ENCODE measurements at places on chromosomes 2 and 18.

DNA sequence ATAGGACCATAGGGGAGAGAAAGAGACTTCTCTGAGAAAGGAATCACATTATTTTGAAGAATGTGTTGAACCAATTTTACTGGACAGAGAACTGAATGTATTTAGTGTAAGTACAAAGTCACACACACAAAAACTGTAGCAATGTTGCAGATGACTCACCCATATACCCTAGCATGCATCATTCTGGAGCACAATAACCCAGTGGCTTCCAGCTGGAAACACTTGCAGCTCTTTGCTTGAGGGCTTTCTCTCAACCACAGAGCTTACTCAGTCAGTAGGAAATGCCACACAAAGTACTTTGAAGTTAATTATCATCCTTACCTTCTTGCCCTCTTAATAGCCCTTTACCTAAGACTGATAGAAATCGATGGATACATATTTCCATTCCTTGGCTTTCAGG is 760.0 kb upstream of the FSHR start:
- DNase-seq, result peak; percentile 46

DNA sequence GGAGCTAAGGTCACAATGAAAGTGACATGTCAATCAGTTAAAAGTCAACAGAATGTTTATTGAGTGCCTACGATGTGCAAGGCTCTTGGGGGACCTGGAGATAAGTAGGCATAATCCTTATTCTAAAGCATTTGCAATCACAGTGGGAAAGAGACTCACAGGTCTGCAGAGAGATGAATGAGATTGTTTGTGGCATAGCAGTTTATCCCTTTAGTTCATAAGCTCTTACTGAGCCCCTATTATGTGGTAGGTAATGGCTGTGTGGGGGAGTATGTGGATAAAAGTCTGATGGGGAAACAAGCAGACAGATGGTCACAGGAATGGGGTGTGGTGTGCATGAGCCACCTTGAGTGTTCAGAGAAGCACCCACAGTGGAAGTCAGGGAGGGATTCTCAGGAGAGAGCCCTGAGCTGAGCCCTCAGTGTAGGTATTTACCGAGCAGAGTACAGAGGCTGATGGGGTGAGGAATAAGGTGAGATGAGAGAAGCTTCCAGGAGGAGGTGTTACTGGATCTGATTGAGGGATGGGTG is 48.1 kb downstream of the EMILIN2 start:
- DNase-seq, result no peak

- no peak for DNase-seq
Observed at GRCh38 chr2:19048593-19049266, 309.7 kb downstream of the OSR1 start.

GRCh38 chr2:200810998-200811332 is 745 bp upstream of the BZW1 start:
- DNase-seq, result no peak

- no peak for DNase-seq
Observed at GRCh38 chr2:158723181-158723838, 71.8 kb upstream of the DAPL1 start.

- DNase-seq, result peak; percentile 90
Observed at GRCh38 chr18:36314754-36315153, 17.2 kb downstream of the FHOD3 start.

DNA sequence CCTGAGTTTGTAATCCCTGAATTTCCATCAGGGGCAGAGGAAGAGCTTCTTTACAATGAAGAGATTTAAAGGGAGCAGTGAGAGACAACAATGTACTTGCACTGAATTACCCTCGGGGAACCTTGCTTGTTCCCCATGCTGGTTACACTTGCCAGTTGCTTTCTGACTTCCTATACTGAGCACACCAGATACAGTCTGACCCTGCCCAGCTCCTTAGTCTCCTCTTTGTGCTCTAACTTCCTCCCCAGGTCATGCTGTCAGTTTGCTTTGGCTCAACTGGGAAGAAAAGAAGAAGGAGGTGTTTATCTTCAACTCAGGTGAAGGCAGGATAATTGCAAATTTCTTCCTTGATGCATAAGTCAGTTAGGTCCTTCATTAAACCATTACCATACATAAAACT is 658.4 kb downstream of the NYAP2 start:
- no peak for DNase-seq

DNA sequence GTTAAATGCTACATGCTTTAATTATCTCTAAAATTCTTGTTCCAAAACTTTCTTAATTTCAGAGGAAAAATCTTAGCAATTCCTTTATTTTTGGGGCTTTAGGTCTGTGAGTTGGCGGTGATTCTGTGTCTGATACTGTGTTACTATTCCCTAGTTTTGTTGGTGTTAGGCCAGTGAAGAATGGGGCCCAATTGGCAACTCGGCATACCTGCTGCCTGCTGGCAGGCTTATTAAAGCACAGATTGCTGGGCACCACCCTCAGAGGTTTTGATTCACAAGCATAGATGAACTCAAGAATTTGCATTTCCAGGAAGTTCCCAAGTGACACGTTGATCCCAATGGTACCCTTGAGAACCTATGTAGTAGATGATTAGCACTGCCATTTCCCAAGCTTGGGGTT is 101.6 kb downstream of the OSBPL6 start:
- DNase-seq, result no peak

DNA sequence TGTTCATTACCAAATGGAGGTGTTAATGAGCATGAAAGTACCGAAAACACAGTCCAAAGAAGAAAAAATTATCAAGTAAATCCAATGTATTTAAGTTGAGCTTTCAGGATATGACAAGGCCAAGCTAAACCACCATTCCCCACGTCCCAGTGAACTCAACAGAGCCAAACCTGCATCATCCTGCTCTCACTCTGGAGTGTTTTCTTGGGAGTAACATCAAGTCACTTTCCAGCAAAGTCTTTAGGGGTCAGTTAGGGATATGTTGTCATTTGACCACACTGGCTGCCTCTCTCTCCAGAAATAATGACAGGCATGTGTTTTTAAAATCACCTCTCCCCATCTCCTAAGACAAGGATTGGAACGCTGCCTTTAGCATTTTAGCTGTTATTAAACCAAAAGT is 140.5 kb downstream of the SRBD1 start:
- no peak for DNase-seq

DNA sequence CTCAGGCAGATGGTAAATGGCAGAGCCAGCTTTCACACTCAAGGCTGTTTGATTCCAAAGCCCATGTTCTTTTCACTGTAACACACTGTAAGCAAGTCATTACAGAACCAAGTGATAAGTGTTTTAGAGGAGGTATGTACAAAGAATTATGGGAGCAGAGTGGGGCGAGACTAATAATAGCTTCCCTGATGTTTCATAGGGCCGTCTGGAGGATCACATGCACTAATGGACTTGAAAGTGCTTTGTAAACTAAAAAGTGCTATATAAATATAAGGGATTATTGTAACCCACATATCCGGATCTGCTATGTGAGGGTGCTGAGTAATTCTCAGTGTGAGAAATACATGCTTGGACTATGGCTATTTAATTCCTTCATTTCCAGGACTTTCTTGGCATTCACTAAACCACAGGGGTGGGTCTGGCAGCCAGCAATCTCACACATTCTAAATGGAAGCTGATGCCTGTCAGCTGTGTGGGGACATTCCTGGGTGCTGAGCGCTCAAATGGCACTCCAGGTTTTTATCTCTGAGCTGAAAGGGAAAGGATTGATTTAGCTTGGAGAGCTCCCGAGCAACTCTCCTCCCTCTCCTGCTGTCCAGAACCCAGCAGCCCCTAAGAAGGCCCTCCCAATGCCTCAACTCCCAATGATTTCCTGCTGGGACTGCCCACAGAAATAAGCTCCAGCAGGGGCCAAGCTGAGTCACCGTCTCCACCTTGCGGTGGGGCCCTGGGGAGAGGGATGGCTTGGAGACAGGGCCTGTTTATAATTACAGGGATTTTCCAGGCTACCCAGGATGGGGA is 222.8 kb downstream of the SOX11 start:
- peak; percentile 73 for DNase-seq

- no peak for DNase-seq
Observed at GRCh38 chr2:228875152-228875900, 395.8 kb downstream of the PID1 start.

DNA sequence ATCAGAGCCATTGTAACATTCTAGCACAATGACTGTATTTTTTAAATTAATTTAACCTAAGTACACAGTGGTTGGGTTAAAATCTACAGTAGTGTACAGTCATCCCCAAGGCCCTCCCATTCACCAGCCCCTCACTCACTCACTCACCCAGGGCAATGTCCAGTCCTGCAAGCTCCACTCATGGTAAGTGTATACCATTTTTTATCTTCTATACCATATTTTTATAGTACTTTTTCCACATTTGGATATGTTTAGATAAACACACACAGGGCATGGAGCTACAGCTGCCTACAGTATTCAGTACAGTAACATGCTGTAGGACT is 72.1 kb downstream of the COPS8 start:
- no peak for DNase-seq

DNA sequence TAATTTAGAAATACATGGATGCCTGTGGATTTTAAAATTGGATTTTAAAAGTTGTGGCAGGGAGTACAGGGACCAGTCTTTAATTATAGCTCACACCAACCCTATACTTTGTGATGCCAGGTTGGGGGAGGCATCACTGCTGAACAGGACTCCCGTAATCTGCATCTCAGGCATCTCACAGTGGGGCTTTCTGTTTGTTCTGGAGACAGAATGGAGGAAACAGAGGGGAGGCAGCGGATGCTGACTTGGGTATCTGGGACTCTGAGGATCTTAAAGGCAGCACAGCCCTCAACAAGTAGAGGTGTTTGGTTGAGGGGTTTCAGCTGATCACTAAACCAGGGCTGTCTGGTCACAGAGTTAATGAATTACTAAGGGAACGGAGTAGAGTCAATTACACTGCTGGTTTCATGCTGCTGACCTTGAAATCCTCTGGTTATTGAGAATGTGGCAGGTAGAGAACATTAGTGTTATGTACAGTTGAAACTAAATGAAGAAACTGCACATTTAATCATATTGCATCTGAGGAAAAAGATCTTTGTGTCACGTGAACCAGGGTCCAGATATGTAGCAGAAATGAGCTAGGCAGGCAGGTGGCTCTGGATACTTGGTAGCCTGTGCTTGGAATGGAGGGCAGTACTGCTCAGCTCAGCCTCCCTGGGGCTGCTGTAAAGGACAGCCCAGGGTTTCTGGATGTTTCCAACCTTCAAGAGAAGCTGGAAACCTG is 40.3 kb downstream of the FHOD3 start:
- DNase-seq, result peak; percentile 16

- DNase-seq, result no peak
Observed at GRCh38 chr18:74395648-74396154, 61.4 kb downstream of the DIPK1C start.

GRCh38 chr2:46902465-46902864 is 13.1 kb downstream of the MCFD2 start:
- no peak for DNase-seq

- DNase-seq, result no peak
Observed at GRCh38 chr2:60318544-60318943, 234.9 kb downstream of the BCL11A start.

All from RCC 7860 (cell line).